ENCODE measurements at places on chromosomes 7 and 10.

- no peak for DNase-seq
These were observed 43.4 kb upstream of the PPP2R2D start for GRCh38 chr10:131857156-131858117.

GRCh38 chr7:22444181-22444971 lies 55.6 kb downstream of the STEAP1B start:
- no peak for DNase-seq

- DNase-seq = no peak
These were observed 34.7 kb upstream of the XPNPEP1 start for GRCh38 chr10:109958059-109958458.

DNA sequence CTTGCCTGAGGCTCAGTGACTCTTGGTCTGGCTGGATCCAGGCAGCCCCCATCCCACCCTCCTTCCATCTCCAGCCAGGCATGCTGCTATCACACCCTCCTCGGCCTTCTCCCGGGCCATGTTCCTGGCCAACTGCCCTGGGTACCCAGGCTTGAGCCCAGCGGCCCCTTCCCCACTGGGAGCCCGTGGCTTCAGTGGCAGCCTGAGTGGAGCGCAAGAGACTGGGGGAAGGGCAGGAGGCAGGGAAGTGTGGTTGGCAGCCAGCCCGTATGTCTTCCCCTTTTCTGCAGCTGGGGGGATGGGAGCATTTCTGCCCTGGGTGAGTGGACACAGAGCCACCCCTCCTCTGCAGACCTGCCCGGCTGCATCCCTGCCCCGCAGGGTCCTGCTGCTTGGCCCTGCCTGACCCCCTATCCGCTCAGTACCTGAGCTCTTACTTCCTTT lies 148.5 kb downstream of the ARHGAP22 start:
- DNase-seq = no peak

DNA sequence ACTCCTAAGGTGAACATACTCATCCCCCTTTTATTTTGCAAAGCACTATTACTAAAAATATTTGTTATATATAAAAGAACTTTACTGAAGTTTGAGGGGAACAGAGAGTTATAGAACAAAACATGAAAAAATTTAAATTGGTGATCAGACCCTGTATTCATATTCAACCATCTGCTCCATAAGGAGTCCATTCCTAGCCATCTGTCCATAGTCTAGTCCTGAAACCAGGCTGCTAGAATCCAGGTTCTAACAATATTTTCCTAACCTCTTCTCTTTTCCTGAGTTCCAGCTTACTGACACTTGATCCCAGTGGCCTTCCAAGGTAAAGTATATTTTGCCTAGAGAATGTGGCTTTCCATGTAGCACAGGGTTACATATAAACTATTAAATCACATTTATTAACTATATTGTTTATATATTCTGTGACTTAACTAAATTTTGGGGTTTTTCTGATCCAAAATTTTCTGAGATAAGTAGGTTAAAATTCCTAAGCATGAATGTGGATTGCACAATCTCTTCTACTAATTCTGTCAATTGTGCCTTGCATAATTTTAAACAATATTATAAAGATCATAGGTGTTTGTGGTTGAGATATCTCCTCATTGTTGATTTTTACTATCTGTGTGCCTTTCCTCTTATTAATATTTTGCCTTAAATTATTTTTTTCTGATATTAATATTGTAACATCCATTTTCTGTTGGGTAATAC lies 137.6 kb upstream of the MAGI2 start:
- no peak for DNase-seq

GRCh38 chr10:93463723-93464476 lies 18.2 kb downstream of the MYOF start:
- no peak for DNase-seq

GRCh38 chr7:47147213-47147631 lies 434.7 kb downstream of the TNS3 start:
- DNase-seq = no peak

DNA sequence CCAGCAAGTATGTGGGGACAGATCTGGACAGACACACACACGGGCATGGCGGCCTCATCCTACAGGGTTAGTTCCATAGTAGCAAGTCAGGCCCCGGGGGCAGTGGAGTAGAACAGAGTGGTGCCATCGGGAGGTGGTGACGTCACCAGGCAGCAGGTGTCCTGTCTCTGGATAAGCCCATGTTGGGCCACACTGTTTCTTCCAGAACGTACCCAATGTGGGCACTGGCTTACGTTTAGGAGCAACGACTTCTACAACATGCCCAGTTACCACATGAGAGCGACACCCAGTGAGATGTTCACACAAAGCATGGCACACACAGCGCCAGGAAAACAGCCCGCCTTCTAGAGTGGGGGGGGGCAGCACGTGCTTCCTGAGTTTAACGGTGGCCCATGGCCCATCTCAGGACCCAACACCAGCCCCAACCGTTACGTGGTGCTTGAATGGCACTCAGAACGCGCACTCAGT lies 67.8 kb downstream of the CTBP2 start:
- no peak for DNase-seq

DNA sequence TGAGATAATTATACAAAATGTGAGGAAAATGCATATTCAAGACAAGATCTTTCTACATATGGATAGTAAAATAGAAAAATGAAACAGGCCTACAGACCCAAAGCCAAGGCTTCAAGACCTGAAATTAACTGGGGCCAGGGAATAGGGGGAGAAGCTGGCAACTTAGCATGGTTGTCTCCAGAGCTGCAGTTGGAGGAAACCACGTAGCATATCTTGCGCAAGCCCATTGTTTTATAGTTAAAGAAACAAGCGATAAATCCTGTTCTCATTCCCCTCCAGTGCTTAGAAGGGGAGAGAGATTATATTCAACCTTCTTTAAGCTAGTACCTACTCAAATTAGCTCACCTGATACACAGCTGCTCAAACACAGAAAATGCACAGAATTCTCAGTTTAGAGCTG lies 197.1 kb downstream of the SORCS1 start:
- no peak for DNase-seq

DNA sequence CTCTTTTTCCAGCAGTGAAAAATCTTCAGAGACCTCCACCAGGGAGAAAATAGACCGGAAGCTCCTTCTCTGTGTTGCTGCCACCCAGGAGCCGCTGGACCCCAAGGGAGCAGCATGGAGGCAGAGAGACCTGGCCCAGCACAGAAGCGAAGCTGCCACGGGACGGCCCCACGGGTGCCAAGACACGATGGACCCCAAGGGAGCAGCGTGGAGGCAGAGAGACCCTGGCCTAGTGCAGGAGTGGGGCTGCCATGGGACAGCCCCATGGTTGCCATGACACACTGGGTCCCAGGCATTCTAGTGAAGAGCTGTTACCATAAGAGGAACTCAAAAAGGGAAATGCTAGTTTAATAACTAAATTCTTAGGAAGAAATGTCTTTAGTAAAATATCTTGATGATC lies 186.3 kb downstream of the PTPRN2 start:
- no peak for DNase-seq

DNA sequence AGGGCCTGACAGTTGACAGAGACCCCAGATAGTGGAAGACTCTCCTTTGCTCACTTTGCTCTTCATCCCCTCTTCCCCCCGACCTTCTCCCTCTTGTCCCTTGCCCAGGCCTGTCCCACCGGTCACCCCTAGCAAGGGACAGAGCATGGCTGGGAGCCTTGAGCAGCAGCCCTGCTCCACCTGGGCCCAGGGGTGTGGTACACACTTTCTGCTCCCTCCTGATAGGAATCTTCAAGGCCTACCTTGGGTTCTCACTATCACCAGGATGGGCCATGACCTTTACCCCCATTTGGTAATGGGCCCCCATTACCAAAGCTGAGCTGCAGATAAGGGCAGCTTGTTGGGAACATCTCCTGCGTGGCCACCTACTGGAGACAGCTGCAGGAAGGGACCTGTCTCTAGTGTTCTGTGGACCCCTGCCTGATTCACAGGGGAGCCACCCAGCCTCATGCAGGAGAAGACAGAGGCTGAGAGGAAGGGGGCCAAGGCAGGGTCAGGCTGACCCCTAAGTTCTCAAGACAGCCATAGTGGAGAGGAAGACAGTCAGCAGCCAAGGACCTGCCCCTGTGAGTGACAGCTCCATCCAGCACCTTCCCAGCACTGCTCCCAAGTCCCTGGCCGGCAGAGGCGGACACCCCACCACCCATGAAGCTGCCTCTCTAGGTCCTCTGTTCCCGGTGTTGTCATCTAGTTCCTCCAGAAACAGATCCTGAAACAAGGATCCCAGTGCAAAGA lies 913 bp upstream of the NPC1L1 start:
- DNase-seq = no peak

- no peak for DNase-seq
These were observed 12.9 kb upstream of the GRID2IP start for GRCh38 chr7:6563936-6564770.

DNA sequence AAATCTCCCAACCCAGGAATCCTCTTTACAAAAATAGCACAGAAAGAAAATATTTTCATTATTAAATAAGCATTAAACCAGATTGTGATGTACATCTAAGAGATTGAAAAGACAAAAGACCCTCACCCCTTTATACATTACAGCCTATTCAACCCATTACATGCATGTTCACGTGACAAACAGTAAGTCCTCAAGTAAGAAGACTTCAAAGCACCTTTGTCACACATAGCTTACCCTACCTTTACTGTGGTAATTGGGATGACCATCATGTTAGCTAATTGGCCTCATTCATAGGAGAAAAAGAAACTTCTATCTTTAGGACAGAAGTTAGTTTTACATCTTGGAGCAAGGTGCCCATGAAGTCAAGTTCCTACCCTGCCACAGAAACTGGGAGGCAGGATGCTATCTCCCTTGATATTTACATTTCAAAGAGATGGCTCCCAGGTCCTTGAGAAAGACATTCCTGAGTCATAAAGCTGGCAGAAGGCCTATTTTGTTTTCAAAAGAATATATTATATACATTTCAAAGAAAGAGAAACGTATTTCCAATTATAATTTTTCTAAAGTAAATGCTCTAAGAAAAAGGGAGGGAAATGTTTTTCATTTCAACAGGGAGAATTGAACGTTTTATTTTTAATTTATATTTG lies 48.1 kb downstream of the GNAI1 start:
- no peak for DNase-seq

- peak; percentile 50 for DNase-seq
These were observed 383 bp downstream of the MARVELD1 start for GRCh38 chr10:97713826-97714400.

- no peak for DNase-seq
These were observed 1133.4 kb downstream of the XPNPEP1 start for GRCh38 chr10:108789919-108790318.

- no peak for DNase-seq
These were observed 19.8 kb downstream of the COL1A2 start for GRCh38 chr7:94414481-94414880.

- no peak for DNase-seq
These were observed 162.0 kb downstream of the MDFIC start for GRCh38 chr7:115083935-115084334.

GRCh38 chr10:42926843-42927242 lies 144.2 kb downstream of the BMS1 start:
- DNase-seq = no peak

DNA sequence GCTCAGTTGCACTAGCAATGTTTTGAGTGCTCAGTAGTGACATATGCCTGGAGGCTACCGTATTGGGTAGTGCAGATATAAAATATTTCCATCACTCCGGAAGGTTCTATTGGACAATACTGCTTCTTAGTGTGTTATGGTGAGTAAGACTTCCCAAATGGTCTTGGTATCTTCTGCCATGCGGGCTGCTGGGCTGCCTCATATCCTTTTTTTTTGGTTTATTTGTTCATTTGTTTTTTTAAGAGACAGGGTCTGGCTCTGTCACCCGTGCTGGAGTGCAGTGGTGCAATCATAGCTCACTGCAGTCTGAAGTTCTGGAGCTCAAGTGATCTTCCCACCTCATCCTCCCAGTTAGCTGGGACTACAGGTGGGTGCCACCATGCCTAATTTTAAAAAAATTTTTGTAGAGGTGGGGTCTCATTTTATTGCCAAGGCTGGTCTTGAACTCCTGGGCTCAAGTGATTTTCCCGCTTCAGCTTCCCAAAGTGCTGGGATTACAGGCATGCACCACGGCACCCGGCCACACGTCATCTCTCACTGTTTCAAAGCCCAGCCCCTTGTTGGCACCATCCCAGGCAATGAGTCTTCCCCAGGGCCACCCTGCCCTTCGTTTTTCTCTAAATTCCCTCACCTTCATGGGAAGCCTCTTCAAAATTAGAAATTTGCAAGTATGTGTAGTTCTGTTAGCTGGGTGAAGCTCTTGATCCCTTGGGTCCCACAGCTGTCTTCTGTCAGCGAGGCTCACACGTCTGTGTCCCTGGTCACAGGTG lies 111.0 kb upstream of the KLF14 start:
- no peak for DNase-seq

GRCh38 chr7:91657483-91658071 lies 222.9 kb downstream of the MTERF1 start:
- DNase-seq = no peak

GRCh38 chr10:5551531-5552375 lies 27.0 kb downstream of the CALML3 start:
- DNase-seq = no peak

- no peak for DNase-seq
These were observed 7.4 kb downstream of the YWHAG start for GRCh38 chr7:76351372-76351771.

DNA sequence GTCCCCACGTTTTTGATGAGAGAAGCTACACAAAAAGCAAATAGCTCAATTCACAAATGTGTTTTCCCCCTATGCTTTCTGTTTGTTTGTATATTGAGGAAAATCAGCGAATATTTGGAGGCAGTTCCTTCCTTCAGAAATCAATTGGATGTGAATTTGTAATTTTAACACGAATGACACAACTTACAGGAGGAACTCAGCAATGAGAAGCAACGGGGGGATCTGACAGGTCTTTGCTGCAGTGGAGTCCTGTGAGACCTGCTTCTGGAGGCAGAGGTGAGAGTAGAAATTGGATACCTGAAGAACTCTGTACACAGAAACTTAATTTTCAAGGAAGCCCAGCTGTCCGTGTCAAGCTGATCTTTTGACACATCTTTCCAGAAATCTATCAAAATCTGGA lies 370.4 kb downstream of the GFRA1 start:
- no peak for DNase-seq

GRCh38 chr7:78718212-78718611 lies 735.3 kb downstream of the MAGI2 start:
- no peak for DNase-seq

DNA sequence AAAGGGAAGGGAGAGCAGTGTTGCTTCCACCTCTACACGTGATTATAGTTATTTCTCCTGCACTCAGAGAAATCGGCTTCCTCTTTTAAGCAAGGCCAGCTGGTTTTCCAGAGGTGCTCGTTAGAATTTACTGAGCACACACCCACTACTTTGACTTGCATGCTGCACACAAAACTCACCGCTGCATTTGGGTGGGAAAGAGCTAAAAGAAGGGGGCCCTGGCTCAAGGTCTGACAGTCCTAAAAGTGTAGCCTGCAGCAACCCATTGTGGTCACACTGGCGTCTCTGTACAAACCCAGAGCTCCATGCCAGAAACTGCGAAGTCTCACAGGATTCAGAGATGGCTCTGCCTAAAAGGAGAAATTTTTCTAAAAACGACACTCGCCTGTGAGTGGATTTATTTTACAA lies 133.7 kb downstream of the SLC25A13 start:
- peak; percentile 35 for DNase-seq

GRCh38 chr7:47552621-47553020 lies 29.3 kb downstream of the TNS3 start:
- no peak for DNase-seq

- DNase-seq = no peak
These were observed 99.4 kb downstream of the PARD3 start for GRCh38 chr10:34715511-34716187.

- DNase-seq = no peak
These were observed 21.9 kb upstream of the DPYSL4 start for GRCh38 chr10:132164761-132165278.
